ENCODE measurements at places on chromosomes 1 and 21. TPM values are rescaled to one million over a fixed set of nuclear protein-coding genes. Genes with fewer than 3 reads are reported as not detected.

Gene GPR153
- total RNA-seq: 9.9 TPM

Gene ATP8B2
- total RNA-seq: 39.7 TPM

Gene SLC1A7
- total RNA-seq: not detected

Gene EFNA3
- 7.3 TPM for total RNA-seq

Gene RGS4
- 9.5 TPM for total RNA-seq

Gene GUCA2B
- not detected for total RNA-seq

Gene FALEC
- 2.2 TPM for total RNA-seq

Gene ADORA1
- 19.1 TPM for total RNA-seq

Gene HAO2
- not detected for total RNA-seq

Gene LHX4
- total RNA-seq: 0.91 TPM

Gene UBE2U
- total RNA-seq: not detected

Gene NOS1AP
- total RNA-seq: 5.5 TPM

Gene JMJD4
- 12.5 TPM for total RNA-seq

Gene OR2L2
- 2.1 TPM for total RNA-seq

Gene RAB25
- not detected for total RNA-seq

Gene BROX
- total RNA-seq: 32.3 TPM

Gene TSTD1
- 21.6 TPM for total RNA-seq

Gene OLIG2
- 14.4 TPM for total RNA-seq

Gene POMGNT1
- total RNA-seq: 34.2 TPM

Gene INAVA
- total RNA-seq: 2.2 TPM

Gene TP73
- total RNA-seq: 0.36 TPM

Gene NECTIN4
- not detected for total RNA-seq

Gene TMEM200B
- total RNA-seq: 0.82 TPM

Gene SPRR2B
- not detected for total RNA-seq

Gene RORC
- 0.18 TPM for total RNA-seq

Gene OR2AK2
- total RNA-seq: 3.0 TPM

Gene PLCH2
- 13.3 TPM for total RNA-seq

Gene BRINP3
- total RNA-seq: 33.2 TPM

Gene LCE1F
- not detected for total RNA-seq

Gene HTR6
- total RNA-seq: 0.09 TPM

Gene GJB3
- total RNA-seq: not detected

Gene CELSR2
- total RNA-seq: 39.0 TPM

Gene CBS
- 60.3 TPM for total RNA-seq

Gene NCAM2
- total RNA-seq: 62.0 TPM

Gene DNAH14
- 72.0 TPM for total RNA-seq

Gene FAM110D
- total RNA-seq: 0.64 TPM

Gene MRPS15
- total RNA-seq: 17.7 TPM

Gene SMIM34
- total RNA-seq: not detected

Gene FMO2
- total RNA-seq: 0.36 TPM

Gene MNDA
- total RNA-seq: 1.4 TPM

Gene PTCH2
- 2.4 TPM for total RNA-seq

Gene AMY1B
- total RNA-seq: not detected

Gene DCST1
- total RNA-seq: not detected

Gene LCK
- 0.64 TPM for total RNA-seq

Gene PDPN
- 18.8 TPM for total RNA-seq

Gene DYNLT4
- not detected for total RNA-seq

Gene TTF2
- 13.2 TPM for total RNA-seq

Gene THEM5
- total RNA-seq: not detected
